SHP77 treated with DMSO at 0.1 percent for 48 hours (cell line): ENCODE measurements at places on chromosomes 2 and 18.

DNA sequence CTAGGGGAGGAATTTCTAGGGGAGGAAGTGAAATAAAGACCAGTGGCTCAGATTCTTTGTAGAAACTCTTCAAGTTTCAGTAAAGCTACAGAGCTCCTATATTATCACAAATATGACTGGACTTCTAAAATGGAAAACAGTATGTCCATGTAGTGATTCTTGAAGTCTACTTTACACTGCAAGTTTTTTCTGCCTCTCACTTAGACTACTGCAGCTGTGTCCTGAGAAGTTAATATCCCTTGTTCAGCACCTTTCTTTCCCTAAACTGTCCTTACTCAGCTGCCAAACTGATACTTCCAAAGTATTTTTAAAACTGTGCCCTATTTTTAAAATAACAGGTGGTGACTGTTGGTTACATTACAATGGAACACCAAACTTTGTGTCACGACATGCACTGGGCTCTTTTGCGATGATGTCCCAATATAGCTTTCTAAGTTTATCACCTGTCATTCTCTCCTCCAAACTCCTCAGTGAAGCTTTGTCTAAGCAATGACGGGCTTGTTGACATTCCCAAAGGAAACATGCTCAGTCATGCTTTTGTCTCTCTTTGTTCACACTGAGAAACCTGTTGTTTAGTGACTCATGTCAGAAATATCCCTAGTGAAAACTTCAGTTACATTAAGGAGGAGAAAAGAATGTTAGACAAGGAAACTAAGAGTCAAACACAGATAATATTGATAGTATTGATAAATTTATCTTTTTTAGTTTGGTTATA lies 341.1 kb downstream of the ARL6IP6 start:
- no peak for DNase-seq

- DNase-seq: no peak
These were observed 112.6 kb downstream of the KLHL29 start for GRCh38 chr2:23497536-23497935.

GRCh38 chr2:20190170-20190569 lies 34.8 kb downstream of the SDC1 start:
- DNase-seq: no peak

DNA sequence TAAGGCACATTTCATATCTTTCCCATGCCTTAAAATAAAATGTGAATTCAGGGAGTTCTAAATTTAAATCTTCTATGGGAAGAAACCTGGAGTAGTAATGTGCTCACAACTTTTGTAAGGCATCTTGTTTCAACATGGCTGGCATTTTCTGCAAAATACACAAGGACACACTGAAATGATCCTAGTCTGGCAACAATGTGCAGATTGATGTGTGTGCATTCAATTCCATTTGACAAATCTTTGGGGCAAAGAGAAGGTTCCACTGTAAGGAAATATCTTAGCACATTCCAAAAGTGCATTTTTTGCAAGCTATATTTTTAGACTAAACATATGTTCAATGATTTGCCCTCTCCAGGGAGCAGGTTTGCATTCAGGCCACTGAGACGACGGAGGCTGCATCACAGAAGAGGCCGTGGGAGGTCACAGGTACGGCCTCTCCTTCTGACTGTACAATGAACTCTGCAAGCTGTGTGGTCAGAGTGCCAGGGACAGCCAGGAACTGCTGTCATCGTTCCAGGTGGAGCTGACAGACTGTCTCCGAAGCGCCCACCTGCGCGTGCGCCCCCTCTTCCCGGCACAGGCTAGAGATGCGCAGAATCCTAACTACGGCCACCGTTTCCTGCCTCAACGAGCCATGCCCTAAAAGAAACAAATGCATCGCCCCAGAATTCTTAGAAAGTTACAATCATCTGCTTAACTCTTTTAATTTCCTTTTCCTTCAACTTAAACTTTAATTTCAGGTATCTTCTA lies 149.2 kb upstream of the POU3F3 start:
- DNase-seq: no peak

GRCh38 chr18:60668583-60668982 lies 296.0 kb upstream of the MC4R start:
- DNase-seq: no peak

DNA sequence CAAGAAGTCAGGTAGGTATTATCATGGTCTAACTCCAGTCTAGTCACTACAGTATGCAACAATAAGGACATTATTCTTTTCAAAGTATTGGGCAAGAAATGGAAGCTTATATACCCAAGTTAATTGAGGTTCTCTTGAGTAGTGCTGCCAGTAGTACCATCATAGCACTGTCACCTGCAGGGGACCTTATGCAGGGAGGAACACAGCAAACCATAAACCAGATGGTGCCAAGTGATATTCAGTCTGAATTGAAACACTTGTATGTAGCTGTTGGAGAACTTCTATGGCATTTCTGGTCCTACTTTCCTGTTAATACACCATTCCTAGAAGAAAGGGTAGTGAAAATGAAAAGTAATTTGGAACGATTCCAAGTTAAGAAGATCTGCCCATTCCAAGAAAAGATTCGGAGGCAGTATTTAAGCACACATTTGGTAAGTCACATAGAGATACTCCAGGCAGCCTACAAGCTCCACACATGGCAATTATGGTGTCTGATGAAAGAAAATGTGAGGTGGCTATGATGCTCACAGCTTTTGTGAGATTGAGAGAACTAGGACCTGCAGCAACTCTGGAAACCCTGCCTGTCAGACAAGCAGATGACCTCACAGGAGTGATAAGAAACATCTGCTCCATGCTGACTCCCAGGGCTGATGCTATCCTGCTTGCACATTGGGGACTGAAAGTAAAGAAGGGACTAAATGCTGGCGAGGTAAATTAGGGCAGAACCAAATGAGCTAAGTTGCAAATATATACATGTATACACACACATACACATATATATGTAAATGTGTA lies 174.7 kb downstream of the MC4R start:
- DNase-seq: no peak

DNA sequence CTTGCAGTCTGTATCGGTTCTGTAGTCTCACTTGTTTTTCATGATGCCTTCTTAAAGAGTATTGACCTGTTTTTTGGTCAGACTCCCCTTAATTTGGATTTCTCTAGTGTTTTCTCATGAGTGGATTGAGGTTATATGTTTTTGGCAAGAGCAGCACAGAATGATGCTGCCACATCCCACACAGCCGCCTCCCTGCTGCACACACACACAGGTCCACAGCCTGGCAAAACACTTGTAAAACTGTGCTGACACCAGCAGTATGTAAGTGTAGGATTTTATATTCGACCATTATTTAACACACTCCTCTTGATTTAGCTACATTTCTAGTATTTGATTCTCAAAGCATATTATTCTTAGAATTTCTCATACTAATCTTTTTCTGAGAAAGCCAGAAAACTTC lies 68.1 kb downstream of the ITGB1BP1 start:
- DNase-seq: no peak

- no peak for DNase-seq
These were observed 46.2 kb downstream of the AKAIN1 start for GRCh38 chr18:5150894-5151293.

DNA sequence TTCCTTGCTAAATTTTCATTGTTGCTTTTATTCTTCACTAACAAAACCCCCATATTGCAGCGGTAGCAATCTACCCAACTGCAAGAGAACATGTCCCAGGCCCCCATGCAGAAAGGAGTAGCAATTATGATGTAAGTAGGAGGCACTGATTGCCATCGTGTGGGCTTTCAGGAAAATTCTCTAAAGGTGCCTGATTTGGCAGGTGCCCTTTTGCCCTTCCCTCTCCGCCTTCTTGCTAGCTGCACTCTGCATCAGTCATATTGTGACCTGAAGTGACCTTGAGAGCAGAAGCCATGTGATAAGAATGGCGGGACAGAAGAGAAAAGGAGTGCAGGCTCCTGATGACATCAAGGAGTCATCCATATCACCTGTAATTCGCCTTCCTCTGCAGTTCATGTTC lies 112.1 kb downstream of the NCKAP5 start:
- DNase-seq: no peak

- DNase-seq: no peak
These were observed 681 bp upstream of the NRP2 start for GRCh38 chr2:205681401-205682238.

- no peak for DNase-seq
These were observed 166.0 kb upstream of the STK17B start for GRCh38 chr2:196337208-196337953.

- DNase-seq: no peak
These were observed 255.9 kb upstream of the ERBB4 start for GRCh38 chr2:212794471-212794870.

- DNase-seq: no peak
These were observed 326.1 kb downstream of the PARD3B start for GRCh38 chr2:204871231-204871953.

DNA sequence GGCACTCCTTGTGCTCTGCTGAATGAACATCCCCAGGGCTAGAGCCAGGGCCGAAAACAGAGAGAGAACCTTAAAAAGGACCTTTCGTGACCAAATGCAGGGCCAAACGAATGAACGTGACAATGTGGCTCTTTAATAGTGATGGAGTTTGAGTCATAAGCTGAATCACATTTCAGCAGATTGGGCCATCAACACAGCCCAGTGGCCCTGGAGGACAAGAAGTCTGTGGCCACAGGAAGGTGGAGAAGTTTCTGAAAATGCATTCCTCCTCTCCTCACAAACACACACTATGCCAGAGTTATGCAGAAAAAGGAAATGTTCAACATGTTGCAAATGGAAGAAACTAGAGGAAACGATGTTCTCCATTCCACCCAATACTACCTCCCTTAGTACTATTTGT lies 415.8 kb downstream of the HRH4 start:
- DNase-seq: no peak

GRCh38 chr2:74573747-74574562 lies 19.4 kb downstream of the DOK1 start:
- DNase-seq: no peak

GRCh38 chr2:64330281-64331113 lies 123.5 kb upstream of the LGALSL start:
- DNase-seq: peak; percentile 70

DNA sequence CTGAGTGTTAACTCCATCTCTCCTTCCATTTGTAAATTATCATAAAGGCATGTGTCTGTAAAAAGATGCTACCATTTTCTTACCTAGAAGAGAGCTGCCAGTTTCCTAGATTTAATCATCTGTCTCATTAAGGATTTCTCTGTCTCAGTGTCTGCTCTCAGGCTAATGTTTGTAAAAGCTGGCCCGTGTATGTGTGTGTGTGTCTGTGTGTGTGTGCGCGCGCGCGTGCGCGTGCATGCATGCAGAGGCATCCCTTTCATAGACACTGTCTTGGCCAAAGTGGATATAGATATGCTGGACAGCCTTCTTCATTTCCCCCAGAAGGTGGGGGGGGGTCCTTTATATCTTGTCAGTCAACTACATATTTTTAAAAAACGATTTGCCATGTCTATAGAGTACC lies 18.9 kb downstream of the MGAT5 start:
- no peak for DNase-seq

GRCh38 chr2:43513216-43513615 lies 82.6 kb downstream of the THADA start:
- no peak for DNase-seq

GRCh38 chr2:168710754-168711467 lies 91.5 kb upstream of the NOSTRIN start:
- DNase-seq: no peak

DNA sequence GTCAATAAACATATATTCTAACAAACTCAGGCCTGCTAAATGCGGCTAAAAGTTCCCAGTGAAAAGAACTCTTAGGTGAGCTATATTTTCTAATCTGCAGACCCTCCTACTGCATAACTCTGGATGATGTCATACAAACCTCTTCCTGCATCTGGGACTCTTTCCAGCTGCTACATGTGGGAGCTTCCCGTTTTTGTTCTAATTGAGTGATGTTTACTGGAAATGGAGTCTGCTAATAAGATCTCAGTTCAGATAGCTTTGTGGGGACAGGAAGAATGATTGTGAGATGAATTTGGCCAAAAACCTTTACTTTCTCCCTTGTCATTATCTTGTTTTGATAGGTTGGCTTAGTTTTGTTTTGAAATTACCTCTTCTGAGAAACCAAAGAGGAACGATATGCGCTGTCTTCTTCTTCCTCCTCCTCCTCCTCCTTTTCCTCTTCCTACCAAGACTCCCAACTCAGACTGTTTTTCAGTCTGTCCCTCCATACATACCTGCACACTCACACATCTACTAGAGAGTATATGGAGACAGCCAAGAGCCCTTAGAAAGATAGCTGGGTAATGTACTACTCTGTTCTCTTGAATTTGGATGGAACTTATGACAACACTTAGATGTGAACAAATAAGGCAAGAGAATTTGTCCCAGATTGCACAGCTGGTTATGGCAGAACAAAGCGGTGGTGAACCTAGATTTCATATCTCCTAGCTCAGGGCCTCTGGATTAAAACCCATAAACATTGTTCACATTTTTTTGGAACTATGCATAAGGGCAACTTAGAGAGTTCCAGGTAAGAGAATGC lies 39.8 kb upstream of the AAK1 start:
- DNase-seq: no peak

DNA sequence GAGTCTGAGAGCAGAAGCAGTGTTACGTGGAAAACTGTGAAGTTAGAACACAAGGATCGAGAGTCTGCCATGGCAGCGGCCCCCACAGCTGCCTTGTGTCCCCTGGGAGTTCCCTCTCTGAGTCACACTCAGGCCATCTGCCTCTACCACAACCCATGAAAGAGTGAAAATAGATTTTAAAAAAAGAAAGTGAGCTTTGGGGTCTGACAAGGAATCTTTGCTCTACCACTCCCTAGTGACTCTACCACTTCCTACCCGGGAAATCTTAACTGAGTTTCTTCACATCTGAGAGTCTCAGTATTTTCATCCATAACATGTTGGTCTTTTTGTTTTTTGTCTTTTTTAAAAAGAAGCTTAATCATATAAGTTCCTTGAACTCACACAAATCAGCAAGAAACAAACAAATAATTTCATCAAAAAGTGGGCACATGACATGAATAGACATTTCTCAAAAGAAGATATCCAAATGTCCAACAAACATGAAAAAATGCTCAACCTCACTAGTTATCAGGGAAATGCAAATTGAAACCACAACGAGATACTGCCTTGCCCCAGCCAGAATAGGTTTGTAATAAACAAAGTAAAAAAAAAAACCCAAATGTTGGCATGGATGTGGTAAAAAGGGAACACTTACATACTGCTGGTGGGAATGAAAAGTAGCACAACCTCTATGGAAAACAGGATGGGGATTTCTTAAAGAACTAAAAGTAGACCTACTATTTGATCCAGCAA lies 2.4 kb upstream of the MSGN1 start:
- DNase-seq: no peak

GRCh38 chr2:72956936-72957335 lies 39.6 kb downstream of the EMX1 start:
- no peak for DNase-seq

GRCh38 chr2:20597860-20598183 lies 53.1 kb downstream of the HS1BP3 start:
- no peak for DNase-seq

DNA sequence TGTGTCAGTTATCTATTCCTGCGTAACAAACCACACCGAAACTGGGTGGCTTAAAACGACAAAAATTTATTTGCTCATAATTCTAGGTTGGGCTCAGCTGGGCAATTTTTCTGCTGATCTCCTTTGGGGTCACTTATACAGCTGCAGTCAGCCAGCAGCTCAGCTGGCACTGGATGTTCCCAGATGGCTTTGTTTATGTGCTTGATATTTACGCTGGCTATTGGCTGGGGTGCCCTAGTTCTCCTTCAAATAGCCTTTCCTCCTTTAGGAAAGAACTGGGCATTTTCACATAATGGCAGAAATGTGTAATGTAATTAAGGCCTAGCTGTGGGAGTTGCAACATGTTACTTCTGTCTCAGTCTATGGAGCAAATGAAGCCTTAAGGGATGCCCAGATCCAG lies 142.2 kb downstream of the B3GNT2 start:
- no peak for DNase-seq

- no peak for DNase-seq
These were observed 292.5 kb downstream of the ETAA1 start for GRCh38 chr2:67689651-67690050.
